ENCODE measurements at places on chromosomes 4 and X. TPM values are rescaled to one million over a fixed set of nuclear protein-coding genes. Genes with fewer than 3 reads are reported as not detected.

GRCh38 chr4:38160487-38161207 lies 200.4 kb downstream of the PTTG2 start:
- peaks cover 63% of the 10 kb centered on the region for H3K4me1 ChIP-seq
- no peak overlapping the region for H3K4me3 ChIP-seq
- H3K27ac ChIP-seq: no peak overlapping the region
- no peak for DNase-seq
- no peaks in the 10 kb centered on the region for H3K36me3 ChIP-seq

DNA sequence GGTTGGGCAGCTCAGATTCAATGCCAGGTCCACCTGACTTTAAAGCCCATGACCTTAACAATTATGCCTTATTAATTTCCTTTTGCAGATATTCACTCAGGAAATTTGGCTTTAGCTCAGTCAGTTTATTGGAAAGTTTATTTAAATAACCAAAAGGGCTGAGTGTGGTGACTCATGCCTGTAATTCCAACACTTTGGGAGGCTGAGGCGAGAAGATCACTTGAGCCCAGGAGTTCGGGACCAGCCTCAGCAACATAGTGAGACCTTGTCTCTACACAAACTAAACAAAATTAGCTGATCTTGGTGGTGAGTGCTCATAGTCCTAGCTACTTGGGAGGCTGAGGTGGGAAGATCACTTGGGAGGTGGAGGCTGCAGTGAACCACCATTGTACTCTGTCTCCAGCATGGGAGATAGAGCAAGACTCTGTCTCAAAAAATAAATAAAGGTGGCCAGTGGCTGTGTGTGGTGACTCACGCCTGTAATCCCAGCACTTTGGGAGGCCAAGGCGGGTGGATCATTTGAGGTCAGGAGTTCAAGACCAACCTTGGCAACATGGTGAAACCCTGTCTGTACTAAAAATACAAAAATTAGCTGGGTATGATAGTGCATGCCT lies 43.3 kb downstream of the RHOH start:
- no peaks in the 10 kb centered on the region for H3K4me1 ChIP-seq
- no peaks in the 10 kb centered on the region for H3K36me3 ChIP-seq
- no peak for DNase-seq
- H3K4me3 ChIP-seq: no peak overlapping the region
- no peak overlapping the region for H3K27ac ChIP-seq

The BTC gene
- total RNA-seq: 0.59 TPM

DNA sequence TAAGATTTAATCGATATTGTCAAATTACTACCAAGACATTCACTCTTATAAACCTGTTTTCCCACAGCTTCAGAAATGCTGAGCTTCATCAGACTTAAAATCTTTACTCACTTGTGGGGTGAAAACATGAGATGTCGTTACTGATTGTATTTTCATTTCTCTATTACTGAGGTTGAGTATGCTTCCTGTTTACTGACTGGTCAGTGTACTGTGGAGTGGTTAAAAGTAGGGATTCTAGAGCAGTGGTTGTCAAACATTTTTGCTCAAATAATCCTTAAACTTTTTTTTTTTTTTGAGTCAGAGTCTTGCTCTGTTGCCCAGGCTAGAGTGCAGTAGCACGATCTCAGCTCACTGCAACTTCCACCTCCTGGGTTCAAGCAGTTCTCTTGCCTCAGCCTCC lies 50.3 kb downstream of the NSUN7 start:
- no peak overlapping the region for H3K27ac ChIP-seq
- H3K27me3 ChIP-seq: no peaks in the 10 kb centered on the region
- H3K36me3 ChIP-seq: no peaks in the 10 kb centered on the region
- H3K4me3 ChIP-seq: no peak overlapping the region
- DNase-seq: no peak

The POF1B gene
- total RNA-seq: 7.1 TPM

The SERPINA7 gene
- not detected for total RNA-seq

GRCh38 chrX:68415316-68415715 lies 18.0 kb downstream of the OPHN1 start:
- no peaks in the 10 kb centered on the region for H3K36me3 ChIP-seq
- H3K4me3 ChIP-seq: no peak overlapping the region
- H3K27ac ChIP-seq: peak overlapping the region; percentile 9
- H3K4me1 ChIP-seq: peaks cover 15% of the 10 kb centered on the region

The THAP6 gene
- total RNA-seq: 22.0 TPM

DNA sequence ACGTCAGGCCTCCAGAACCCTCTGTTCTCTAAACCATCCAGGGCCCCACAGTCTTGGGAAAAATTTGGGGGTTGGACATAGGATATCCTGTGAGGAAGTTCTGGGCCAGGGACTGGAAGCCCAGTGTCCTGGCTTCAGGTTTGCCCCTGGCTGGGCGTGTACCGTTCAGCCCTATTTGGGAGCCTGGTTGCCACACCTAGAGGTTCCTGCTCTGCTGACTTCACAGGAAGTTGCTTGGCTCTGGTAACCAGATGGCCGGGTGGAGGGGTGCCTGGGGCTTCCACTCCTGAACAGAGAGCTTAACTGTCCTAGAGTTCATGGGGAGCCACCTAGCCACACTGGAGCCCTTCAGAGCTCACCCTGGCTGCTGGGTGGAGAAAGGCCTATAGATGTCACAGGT lies 1.1 kb downstream of the TAFAZZIN start:
- peak overlapping the region; percentile 98 for H3K27ac ChIP-seq
- H3K4me1 ChIP-seq: peaks cover 9% of the 10 kb centered on the region
- peak; percentile 64 for DNase-seq
- peaks cover 6% of the 10 kb centered on the region for H3K36me3 ChIP-seq
- H3K4me3 ChIP-seq: peak overlapping the region; percentile 62

All from heart left ventricle (tissue), 16 donors.